AG04449 (cell line): ENCODE measurements at places on chromosomes 12 and 14.
A peak's percentile ranks its signal among the peaks of the same experiment; 100 is the strongest.

DNA sequence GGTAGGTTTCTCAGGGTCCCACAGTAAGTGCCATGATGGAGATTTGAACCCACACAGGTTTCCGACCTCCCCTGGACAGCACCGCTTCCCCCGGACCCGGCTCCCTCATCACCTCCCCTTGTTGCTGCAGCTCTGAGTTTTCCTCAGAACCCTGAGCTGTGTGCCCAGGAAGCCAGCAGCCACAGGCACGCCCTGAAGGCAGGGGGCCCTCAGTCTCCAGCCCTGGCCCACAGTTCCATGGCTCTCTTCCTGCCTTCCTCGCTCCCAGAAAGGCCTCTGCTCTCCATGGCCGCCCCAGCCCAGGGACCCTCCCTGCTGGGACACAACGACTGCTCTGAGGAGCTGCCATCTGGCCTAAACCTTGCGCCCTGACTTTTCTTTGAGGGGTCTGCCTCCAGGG lies 35.8 kb upstream of the PRIMA1 start:
- DNase-seq, result no peak

DNA sequence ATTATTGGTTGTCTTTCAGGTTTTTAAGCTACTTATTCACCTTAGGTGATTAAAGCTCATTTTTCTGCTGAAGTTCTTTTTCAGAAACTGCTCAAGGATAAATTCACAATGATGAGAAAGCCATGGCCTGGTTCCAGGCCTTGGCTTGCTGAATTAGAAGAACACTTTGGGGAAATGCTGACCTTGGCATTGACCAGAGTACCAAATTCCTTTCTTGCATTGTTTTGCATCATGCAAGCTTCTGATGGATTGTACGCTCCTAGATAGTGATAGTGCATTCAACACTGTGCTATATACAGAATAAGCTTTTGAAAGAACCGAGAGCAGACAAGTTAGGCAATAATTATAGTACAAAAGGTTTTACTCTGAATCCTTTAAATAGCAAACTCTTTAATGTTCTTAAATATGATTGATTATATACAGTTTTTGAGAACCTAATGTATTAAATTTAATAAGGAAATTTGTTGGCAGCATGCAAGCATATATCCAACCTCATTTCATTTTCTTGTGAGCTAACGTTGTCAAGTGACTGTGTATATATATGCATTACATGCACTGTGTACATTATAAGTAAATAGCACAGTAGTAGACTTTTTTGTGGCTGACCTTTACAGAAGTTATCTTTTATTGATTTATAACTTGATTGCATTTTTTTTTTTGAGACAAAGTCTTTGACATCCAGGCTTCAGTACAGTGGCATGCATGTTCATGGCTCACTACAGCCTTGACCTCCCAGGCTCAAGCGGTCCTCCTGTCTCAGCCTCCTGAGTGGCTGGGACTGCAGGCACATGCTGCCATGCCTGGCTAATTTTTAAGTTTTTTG lies 99.2 kb downstream of the DIP2B start:
- DNase-seq, result no peak

- no peak for DNase-seq
Observed at GRCh38 chr12:21962821-21963220, 21.6 kb upstream of the ABCC9 start.

GRCh38 chr12:11649413-11650285 lies at the start of gene ETV6:
ETV6 (plus strand) TSS chr12:11649674; CDS start chr12:11650128, 454 bp downstream.
- DNase-seq, result peak; percentile 60

DNA sequence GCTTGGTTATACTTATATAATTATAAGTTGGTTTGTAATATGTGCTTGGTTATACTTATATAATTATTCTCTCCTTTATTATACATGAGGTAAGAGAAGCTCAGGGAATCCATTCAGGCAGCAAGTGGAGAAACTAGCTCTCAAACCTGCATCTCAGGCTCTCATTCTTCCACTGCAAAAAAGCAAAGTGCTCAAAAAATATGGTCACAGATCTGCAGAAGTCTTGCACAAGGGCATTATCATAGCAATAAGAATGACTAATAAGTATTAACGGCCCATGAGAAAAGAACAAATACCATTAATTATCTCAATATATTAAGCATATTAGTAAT lies 476 bp upstream of the TRAFD1 start:
- no peak for DNase-seq
